ENCODE measurements at places on chromosomes 5 and 9.

- DNase-seq = no peak
Observed at GRCh38 chr9:110971234-110971633, 67.0 kb downstream of the LPAR1 start.

DNA sequence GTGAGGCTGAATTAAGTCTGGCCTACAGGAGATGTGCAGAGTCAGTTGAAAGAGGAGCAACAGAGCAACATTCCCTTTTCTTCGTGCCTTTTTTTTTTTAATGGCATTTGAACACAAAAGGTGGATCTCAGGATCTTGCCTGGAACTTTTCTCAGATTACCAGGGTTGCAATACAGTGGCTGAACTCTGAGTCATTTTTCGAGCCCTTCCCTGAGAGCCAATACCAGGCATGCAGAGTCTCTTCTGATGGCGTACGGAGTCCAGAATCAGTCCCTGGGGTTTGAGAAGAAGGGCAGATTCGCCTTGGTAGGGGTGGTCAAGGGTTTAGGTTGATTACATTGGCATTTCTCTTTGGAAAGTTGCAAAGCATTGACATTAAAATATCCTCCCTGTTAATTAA is 271.5 kb downstream of the GAS1 start:
- DNase-seq = no peak

DNA sequence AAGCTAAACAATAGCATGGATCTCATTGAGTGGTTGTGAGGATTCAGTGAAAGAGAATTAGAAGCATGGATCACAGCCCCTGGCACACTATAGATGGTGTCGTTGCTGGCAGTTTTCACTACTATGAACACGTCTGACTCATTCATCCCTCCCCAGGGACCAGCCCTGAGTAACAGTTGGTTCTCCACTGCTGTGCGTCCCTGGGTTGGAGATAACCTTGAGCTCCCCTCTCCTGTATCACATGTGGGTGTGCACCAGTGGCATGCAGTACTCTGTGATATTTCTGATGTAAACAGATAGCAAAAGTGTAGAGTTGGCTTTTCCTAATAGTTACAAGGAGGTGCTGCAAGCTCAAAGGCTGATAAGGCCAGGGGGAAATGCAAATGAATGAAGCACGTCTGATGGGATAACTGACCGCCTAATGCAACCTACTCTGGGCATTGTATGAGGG is 8.8 kb upstream of the LCP2 start:
- DNase-seq = peak; percentile 37

DNA sequence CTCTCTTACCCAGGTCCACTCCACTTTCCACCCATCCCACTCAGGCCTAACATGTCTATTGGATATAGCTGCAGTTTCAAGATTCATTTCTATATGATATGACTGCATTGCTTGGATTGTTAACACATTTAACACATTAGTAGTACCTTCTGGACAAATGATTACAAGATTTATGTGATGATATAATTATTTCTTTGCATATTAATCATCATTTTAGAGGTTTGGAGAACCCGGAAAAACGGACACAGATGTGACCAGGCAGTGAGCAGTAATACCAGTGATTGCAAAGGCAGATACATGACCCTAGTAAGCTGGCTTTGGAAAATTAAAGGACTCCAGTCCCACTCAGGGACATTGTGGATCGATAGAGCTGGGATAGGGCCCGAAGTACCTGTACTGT is 103.8 kb downstream of the PRR16 start:
- peak; percentile 74 for DNase-seq

DNA sequence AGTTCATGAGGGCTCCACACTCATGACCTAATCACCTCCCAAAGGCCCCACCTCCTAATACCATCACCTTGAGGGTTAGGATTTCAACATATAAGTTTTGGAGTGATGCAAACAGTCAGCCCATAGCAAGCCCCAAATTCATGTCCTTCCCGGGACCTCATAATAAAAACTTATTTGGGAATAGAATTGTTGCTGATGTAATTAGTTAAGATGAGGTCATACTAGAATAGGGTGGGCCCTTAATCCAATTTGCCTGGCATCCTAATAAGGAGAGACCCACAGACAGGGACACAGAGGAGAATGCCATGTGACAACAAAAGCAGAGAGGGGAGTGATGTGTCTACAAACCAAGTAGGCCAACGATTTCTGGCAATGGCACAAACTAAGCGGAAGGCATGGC is 347.1 kb downstream of the ARHGEF28 start:
- no peak for DNase-seq

- no peak for DNase-seq
Observed at GRCh38 chr5:66232706-66233445, 88.8 kb downstream of the SREK1 start.

DNA sequence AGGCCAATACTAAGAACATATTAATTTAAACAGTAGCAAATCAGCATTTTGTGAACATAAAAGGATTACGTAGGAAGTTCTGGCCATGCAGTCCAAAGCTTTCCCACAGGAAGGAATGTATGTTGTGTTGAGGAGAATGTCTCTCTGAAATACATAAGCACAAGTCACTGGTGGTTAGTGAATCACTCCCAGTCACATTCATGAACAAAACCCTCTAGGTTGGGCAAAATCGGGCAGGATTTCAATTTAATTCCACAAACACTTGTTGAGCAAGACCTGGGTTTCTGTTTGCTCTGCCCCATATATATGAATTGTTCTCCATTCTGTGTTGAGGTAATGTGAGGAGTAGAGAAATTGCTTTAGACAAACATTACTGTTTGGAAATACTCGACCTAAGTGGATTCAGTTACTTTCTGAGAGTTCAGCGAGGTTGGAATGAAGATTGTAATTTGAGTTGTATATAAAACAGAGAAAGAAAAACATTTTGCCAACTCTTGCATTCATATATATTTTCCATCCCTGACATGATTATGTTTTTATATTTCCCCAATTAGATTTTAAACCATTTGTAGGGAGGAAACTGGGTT is 127.6 kb upstream of the RPS23 start:
- peak; percentile 93 for DNase-seq

DNA sequence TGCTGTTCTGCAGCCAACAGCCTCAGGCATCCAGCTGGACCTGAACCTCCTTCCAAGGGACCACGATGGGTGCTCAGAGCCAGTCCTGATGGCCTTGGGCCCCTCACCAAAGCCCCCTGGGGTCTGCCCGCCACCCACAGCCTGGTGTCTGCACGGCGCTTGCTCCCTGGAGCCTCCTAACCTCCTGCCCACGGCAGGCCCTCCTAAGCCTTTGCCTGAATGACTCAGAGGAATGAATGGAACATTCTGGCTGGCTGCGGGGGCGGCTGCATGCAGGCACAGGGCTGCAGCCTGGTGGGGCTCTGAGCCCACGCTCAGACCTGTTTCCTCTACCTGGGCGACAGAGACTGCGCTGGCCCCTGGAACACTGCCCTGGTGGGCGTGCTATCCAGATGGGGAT is 6.9 kb downstream of the SOHLH1 start:
- DNase-seq = no peak

DNA sequence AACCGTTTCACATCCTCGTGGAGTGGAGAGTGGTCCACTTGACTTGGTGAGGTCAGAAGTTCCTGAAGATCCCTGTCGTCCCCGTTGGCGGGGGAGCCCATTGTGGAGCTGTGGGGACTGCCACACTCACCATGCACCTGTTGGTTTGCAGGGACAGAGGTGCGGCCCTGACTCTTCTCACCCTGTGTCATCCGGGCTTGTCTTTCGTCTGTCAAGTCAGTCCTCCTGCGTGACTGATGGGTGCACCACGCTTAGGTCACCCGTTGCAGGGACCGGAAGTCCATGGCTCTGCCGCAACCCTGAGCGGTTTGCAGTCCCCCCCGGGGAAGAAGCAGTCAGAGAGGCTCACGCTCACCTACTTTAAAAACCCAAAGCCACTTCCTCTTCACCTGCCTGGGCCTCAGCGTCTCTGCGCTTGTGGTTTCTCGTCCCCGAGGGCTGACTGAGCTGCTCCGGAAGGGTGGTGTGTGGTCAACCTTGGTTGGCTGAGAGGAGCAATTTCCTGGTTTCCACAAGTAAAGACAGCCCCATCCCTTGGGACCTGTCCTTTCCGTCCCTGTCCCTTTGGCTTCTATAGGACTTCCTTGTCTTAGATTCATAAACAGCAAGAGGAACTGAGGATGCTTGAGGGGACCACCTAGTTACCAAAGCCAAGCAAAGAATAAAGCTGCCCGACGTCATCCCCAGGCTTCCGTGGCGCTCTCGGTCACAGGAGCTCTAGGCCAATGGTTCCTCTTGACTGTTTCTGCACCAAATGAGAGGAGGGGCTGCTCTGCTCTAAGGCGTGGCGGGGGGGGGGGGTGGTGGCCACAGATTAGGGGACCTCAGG is 53.2 kb downstream of the USP20 start:
- no peak for DNase-seq

DNA sequence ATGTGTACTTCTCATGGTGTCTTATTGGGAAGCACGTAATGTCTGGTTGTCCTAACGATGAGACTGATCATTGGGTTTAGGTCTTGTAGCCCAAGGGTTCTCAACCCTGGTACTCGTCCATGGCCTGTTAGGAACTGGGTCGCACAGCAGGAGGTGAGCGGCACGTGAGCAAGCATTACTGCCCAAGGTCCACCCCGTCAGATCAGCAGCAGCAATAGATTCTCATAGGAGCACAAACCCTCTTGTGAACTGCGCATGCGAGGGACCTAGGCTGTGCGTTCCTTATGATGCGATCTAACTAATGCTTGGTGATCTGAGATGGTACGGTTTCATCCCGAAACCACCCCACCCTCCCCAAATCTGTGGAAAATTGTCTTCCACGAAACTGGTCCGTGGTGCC is 33.5 kb downstream of the CNOT6 start:
- DNase-seq = no peak

GRCh38 chr9:95130484-95130883 is 187.0 kb downstream of the FANCC start:
- no peak for DNase-seq

DNA sequence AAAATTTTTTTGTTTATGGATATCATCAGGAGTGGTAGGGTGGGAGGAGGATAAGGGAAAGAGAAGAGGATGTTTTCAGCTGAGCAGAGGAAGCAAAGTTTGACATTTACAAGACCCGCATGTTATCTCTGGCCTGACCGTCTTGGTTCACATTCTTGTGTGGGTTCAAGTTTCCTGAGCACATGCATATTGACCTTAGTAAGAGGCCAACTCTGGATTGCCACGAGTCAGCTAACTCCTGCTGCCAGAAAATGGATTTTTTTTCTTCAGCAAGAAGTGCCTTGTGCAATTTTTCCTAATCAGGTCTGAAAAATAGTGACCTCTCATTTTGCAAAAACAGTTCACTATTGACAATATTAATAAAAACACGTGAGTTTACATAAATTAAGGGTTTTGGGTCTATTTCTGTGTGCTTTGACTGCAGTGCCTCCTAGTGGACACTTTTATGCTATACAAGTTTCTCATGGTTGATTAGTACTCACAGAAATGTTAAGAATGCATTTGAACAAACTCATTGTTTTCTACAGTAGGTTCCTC is 27.1 kb upstream of the BASP1 start:
- DNase-seq = peak; percentile 74

- DNase-seq = no peak
Observed at GRCh38 chr5:78993165-78993564, 8.1 kb upstream of the ARSB start.
